Right lobe of liver (tissue), 6 donors: ENCODE measurements at places on chromosomes 5 and 9. TPM values are rescaled to one million over a fixed set of nuclear protein-coding genes. Genes with fewer than 3 reads are reported as not detected.
A peak's percentile ranks its signal among the peaks of the same experiment; 100 is the strongest.

GRCh38 chr9:134186471-134187109, 22.2 kb upstream of the RNU6ATAC start:
- DNase-seq = peak; percentile 87
- H3K27ac ChIP-seq = peak overlapping the region; percentile 93
- no peaks in the 10 kb centered on the region for H3K27me3 ChIP-seq

DNA sequence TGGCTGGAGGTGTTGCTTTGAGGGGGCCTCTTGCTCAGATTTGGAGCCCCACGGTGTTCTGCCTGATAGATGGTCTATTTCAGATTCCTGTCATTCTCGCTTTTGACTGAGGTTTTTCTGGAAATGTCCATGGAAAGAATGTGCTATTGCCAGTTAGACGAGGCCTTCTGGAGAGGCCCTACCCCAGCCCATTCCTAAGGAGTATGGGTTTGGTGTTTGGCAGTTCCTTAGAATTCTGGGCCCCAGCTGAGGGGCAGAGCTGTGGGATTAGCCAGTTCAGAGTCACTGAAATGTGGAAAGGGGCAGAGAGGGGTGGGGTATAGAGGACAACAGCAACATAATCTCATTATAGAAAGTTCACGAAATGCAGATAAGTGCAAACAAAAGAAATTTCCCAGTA, 50.5 kb downstream of the GALNT10 start:
- no peaks in the 10 kb centered on the region for H3K27me3 ChIP-seq
- no peak for DNase-seq

GRCh38 chr9:129458663-129459546, 162.0 kb downstream of the C9orf50 start:
- no peaks in the 10 kb centered on the region for H3K27me3 ChIP-seq
- peak; percentile 66 for DNase-seq
- no peaks in the 10 kb centered on the region for H3K36me3 ChIP-seq

- no peaks in the 10 kb centered on the region for H3K27me3 ChIP-seq
- H3K4me3 ChIP-seq = peak overlapping the region; percentile 62
- peaks cover 26% of the 10 kb centered on the region for H3K4me1 ChIP-seq
Observed at GRCh38 chr5:113204525-113205161, 228.0 kb downstream of the DCP2 start.

The DPYSL3 gene
- total RNA-seq = 1.6 TPM
